ENCODE measurements at places on chromosomes 4 and X.

- DNase-seq: no peak
Measured at GRCh38 chr4:179530958-179531357, 2088.7 kb upstream of the AGA start.

DNA sequence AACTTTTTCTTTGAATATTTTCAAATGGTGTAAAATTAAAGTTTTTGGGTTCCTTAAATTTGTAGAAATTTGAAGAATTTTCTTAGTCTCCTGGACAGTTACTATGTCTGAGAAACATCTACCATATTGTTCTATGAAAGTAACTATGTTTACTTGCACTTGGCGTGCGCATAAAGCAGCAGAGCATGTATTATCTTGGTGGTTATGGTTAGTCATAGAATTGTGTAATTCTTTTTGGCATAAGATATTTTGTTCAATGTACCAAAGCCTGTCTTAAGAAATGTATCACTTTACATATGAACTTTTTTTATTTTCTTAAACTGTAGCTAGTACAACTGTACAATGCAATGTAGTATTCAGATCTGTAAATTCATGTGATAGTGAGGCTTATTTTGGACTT is 49.2 kb downstream of the CDS1 start:
- DNase-seq: no peak

- no peak for DNase-seq
Measured at GRCh38 chr4:15237648-15238230, 190.1 kb upstream of the C1QTNF7 start.

DNA sequence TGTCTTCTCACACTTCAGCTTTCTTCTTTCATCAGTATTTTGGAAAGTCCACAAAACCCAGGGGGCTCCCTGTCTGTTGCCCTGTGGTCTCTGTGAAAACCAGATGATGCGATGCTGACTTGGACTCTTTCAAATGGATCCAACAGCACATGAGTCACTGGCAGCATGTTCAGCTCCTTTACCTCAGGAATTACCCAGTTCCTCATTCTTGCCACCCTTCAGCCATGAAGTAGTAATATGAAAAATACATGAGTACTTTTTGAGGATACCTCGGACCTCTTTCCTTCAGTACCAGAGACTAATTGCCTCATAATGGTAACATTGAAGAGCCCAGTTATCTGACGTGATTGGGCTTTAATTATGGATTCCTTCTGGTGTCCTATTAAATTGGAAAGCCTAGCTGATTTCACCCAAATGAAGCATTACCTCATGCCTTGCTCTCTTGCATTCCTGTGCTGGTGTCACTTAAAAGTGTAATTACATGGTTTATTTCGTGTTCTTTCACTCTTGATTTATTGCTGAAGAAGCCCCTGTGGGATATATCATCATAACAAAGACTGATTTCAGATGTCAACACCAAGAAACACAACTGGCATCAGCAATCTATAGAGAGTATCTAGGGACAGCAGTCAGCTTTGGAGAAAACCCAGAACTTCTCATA is 63.4 kb downstream of the NFKB1 start:
- DNase-seq: peak; percentile 35

- DNase-seq: no peak
Measured at GRCh38 chrX:133302775-133303445, 84.8 kb upstream of the TFDP3 start.

DNA sequence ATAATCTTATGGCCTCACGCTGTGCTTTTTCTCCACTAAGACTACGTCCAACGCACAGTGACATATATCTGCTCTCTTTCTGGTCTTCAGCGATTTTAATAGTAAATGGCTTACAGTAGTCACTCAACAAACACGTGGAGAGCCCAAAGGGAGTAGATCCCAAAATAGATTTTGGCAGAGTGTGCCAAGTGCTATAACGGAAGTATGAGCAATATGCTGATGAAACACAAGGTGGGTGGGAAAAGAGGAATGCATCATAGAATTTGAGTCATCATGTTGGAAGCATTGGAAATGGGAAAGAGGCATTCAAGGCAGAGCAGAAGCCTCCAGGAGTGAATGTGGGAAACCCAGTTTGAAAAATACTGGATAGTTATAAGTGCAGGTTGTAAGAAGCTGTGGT is 129.1 kb upstream of the LDB2 start:
- DNase-seq: no peak

GRCh38 chrX:135522132-135522530 is 1.7 kb downstream of the INTS6L start:
- no peak for DNase-seq

DNA sequence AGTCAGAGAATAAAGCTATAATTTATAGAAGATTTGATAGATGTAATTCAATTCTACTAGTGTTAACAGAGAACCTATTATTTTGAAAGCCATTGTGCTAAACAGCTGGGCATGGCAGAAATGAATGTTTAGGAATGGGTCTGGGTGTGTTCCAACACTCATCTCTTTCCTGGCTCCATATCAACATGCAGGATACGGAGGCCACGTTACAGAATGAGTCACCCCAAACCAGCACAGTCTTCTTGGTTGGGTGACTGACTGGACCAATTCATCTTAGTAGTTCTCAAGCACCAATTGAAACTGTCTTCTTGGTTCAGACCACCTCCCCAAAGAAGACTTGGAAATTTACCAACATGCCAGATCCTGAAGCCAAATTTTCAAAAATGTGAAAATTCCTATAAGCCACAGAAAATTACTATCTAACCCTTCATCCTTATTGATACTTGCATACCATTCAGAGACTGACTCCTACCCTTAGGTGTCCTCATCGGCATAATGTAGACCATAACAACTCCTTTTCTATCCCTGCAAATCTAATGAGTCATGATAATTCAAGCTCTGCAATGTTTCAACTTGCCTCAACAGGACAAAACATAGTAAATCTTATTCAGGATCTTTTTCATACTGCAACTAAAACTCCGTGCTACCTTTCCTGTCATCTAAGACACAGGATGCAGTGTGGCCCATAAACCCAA is 52.0 kb upstream of the ATOH1 start:
- DNase-seq: no peak

- DNase-seq: no peak
Measured at GRCh38 chrX:133417364-133417763, 2.1 kb upstream of the GPC4 start.

GRCh38 chr4:3250956-3251690 is 2.2 kb downstream of the MSANTD1 start:
- peak; percentile 7 for DNase-seq

DNA sequence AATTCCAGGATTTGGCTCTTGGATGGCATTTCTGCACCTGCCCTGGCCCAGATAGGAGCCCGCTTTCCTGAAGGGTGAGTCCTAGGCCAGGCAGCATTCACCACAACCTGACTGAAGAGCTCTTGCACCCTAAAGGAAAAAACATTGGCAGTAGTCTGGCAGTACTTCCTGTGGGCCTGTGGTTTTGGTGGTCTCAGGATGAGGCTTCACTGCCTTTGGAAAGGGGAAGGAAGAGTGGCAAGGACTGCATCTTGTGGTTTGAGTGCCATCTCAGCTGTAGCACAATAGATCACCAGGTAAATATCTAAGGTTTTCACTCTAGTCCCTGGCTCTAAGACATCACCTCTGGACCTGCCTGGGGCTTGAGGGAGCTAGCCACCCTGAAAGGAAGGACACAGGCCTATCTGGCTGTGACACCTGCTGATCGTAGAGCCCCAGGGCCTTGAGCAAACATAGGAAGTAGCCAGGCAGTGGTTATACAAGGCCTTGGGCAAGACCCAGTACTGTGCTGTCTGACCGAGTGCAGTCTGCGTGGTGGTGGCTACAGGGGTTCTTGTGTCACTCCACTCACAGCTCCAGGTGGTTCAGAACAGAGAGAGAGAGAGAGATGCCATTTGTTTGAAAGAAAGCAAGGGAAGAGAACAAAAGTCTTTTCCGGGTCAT is 28.5 kb upstream of the PRRG1 start:
- DNase-seq: no peak

GRCh38 chr4:17493619-17494018 is 18.3 kb downstream of the QDPR start:
- DNase-seq: no peak

DNA sequence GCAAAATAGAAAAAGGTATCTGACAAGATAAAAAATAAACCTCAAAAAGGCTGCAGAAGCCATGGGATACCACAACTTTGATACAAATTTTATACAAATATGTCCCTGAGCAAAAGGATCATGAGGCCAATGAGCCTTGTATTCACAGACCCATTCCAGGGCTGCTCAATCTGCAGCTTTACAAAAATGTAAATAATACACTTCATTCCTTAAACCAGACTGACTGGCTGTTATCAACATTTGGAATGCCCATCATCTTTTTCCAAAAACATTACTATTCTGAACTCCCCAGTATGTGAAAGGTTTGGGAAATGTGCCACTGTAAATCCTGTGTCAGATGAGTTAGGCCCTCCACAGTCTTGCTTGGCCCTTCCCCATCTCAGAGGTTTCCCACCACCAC is 25.5 kb downstream of the SCARB2 start:
- no peak for DNase-seq

- no peak for DNase-seq
Measured at GRCh38 chr4:117137145-117137544, 51.8 kb upstream of the TRAM1L1 start.

DNA sequence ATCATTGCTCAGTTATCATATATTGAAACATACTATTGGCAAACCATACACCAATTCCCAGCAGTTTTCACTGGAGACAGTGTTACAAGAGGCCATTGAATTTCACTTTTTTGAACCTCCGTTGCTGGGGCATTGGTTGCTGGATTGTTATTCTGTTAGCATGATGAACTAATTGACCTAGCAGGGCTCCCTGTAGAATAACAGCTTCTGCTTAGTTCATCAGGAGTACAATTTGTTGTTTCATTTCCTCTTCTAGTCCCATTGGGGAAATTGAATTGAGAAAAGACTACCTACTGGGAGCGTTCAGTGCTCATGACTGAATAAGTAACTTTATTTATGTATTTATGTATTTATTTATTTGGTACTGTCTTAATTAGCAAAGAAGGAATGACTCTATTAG is 151.6 kb downstream of the SLIT2 start:
- no peak for DNase-seq

DNA sequence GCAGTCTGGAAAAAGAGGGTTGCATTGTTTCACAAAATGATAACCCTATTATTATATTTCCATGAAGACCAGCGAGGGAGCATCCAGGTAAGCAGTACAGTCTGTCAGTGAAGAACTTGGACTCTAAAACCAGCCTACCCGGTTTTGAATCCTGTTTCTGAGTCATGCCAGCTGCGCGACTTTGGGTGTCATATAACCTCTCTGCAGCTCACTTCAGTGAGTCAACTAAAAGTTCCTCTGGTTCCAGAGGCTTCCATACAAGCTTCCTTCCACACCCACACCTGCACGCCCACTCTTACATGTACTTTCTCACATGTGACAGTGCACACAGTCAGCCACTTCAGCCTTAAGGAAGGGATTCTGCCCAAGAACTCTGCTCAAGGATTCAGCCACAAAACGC is 49.8 kb upstream of the PRPS2 start:
- DNase-seq: no peak

DNA sequence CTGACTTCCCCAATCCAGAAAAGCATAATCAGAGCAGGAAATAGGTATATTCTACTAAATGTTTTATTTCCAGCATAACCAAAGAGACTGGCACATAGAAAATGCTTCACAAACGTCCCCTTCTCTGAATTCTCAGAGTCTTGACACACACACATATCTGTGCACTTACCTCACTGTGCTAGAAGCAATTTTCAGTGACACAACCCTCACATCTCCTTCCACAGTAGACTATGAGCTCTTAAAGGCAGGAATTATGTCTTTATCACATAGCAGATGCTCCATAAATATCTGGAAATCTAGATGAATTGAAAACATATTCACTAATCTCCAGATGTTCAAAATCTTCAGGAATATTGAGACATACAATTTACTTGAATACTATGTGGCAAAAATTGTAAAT is 5.9 kb downstream of the SOWAHB start:
- DNase-seq: no peak

- peak; percentile 61 for DNase-seq
Measured at GRCh38 chrX:39874202-39874816, 223.4 kb downstream of the BCOR start.

DNA sequence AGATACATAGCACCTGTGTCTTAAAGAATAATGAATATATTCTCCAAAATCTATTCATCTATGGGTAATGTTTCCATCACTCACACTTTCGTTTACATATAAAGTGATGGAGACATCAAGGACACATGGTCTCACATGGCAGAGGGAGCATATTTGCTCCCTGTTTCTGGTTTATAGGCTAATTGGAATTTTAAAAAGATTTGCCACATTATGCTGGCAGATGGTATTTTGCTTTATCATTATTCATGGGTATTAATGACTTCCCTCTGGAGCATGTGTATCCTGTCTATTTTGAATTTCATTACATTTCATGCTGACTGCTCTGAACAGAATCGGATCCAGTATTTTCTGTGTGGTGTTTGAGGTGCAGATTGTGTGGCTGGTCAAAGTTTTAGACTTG is 79.0 kb downstream of the PDGFRA start:
- DNase-seq: no peak

DNA sequence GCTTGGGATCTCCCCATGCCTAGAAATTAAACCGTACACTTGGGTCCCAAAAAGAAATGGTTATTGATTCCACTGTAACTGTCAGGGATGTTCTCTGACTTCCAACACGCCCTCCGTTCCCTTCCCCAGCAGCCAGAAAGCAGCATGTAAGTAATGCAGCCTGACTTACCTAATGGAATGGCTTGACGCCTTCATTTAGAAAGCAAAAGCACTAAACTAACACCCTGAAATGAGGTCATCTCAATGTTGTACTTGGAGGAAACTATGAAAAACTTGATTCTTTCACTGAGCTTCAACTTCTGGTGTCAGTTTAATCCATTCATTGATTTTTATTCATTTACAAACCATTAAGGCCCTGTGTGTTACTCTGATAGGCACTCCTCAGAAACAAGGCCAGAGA is 110.8 kb upstream of the NOCT start:
- no peak for DNase-seq

- no peak for DNase-seq
Measured at GRCh38 chr4:184408684-184409081, 65.7 kb downstream of the IRF2 start.

DNA sequence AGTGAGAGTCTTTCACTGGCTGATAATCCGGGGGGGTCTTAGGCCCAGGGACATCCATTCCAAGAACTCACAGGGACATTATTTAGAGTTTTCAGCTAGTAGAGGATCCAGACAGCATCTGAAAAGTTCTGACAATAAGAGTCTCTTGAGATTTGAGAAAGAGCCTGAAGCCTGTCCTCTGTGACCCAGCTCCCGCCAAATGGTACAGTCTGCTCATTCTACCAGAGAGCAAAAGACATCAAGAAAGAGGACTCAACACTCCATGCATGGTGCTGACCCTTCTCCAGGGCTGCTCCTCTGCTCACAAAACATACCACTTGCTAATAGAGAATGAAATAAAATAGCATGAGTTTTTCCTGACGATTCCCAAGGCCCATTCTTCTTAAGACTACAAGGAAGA is 162.0 kb downstream of the ATP10D start:
- no peak for DNase-seq

GRCh38 chr4:165203541-165204461 is 3.6 kb upstream of the KLHL2 start:
- DNase-seq: no peak
